ENCODE measurements at places on chromosomes 3 and 15.

- no peak for DNase-seq
Measured at GRCh38 chr3:98564282-98565005, 29.0 kb downstream of the CPOX start.

GRCh38 chr3:69204315-69204957 lies 82.0 kb upstream of the LMOD3 start:
- peak; percentile 47 for DNase-seq

DNA sequence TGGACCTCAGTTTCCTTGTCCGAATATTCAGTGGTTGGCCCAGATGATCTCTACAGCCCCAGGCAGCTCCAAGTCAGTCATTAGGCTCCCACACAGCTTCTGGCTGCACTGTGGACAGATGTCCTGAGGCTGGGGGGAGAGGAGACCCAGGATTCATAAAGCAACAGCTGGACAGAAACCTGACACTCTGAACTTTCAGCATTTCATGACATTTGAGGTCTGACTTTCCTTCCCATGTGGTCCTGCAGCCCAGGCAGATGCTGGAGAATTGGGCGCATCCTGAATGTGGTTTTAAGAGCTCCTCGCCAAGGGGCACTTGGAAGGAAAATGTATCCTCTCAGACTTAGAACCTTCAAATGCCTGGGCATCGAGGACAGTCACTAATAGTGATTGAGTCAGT lies 307.6 kb upstream of the LRRFIP2 start:
- no peak for DNase-seq

- DNase-seq: no peak
Measured at GRCh38 chr3:40216471-40216870, 93.0 kb upstream of the EIF1B start.

GRCh38 chr3:63876260-63876659 lies 12.6 kb downstream of the ATXN7 start:
- DNase-seq: no peak

DNA sequence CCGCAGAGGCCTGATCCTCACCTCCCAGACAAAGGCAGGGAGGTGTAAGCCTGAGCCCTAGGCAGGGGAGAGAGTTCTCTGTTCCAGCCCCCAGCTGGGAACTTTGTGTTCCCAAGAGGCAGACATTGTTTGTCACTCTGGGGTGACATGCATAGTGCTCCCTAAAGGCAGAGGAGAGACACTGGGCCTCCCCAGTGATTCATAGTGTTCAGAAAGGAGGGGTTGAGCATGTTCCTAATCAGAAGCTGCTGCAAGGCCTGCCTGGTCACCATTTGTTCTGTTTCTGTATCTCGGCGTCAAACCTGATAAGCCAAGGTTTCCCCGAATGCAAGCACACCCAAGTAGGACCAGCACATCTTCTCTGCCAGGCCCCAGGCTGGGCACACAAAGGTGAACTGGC lies 24.0 kb upstream of the SLC6A6 start:
- no peak for DNase-seq

- DNase-seq: peak; percentile 15
Measured at GRCh38 chr3:73080216-73080966, 18.9 kb downstream of the EBLN2 start.

GRCh38 chr15:57537072-57537471 lies 54.6 kb upstream of the MYZAP start:
- no peak for DNase-seq

DNA sequence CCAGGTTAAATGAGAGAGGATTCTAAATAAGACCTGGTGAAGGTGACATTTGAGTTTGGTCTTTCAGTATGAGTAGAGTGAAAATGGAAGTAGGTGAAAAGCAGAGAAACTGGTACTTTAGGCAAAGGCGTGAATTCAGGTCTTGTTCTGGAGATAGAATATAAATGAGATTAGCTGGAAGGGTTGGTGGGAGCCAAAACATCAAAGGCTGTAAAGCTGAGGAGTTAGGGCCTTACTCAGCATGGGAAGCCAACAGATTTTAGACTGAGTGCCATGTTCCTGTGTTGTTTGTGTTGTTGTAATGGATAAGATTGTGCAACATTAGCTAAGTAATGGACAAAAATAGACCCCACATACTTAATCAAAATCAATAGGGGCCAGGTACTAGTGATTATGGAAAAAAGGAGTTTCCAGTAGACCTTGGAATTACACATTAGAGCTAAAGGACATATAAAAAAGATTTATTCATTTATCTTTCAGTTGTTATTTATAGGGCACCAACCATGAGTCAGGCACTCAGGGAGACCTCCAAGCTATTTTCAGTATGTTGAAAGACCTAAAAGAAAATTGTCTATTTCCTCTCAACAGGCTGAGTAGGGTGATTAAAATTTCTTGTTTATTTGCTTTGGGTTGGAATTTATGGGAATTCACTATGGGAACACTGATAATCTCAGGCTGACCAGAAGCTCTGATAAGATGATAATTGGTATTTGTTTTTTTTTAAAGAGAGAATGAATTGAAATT lies 20.8 kb downstream of the ARL14 start:
- no peak for DNase-seq

DNA sequence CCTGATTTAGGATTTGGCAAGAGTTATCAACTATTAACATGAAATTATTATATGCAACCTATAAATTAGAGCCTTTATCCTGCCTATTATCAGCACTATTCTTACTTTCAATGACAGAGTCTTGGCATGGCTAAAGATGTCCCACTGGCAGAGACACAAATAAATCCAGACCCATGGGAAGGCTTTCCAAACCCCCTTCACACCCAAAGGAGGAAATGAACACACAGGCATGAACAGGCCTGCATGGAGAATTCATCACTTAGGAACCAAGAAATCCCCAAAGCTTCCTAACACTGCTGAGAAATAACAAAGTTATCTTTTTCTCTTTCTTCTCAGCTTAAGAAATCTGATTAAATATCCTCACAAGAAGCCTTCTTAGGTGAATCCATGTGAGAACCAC lies 213.9 kb downstream of the OCA2 start:
- no peak for DNase-seq

DNA sequence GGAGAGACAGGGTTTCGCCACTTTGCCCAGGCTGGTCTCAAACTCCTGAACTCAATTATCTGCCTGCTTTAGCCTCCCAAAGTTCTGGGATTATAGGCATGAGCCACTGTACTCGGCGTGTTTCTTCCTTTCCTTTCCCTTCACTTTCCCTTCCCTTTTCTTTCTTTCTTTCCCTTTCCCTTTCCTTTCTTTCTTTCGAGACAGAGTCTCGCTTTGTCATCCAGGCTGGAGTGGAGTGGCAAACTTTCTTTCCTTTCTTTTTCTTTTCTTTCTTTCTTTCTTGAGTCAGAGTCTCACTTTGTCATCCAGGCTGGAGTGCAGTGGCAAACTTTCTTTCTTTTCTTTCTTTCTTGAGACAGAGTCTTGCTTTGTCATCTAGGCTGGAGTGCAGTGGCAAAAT lies 17.4 kb upstream of the LDHAL6B start:
- no peak for DNase-seq

DNA sequence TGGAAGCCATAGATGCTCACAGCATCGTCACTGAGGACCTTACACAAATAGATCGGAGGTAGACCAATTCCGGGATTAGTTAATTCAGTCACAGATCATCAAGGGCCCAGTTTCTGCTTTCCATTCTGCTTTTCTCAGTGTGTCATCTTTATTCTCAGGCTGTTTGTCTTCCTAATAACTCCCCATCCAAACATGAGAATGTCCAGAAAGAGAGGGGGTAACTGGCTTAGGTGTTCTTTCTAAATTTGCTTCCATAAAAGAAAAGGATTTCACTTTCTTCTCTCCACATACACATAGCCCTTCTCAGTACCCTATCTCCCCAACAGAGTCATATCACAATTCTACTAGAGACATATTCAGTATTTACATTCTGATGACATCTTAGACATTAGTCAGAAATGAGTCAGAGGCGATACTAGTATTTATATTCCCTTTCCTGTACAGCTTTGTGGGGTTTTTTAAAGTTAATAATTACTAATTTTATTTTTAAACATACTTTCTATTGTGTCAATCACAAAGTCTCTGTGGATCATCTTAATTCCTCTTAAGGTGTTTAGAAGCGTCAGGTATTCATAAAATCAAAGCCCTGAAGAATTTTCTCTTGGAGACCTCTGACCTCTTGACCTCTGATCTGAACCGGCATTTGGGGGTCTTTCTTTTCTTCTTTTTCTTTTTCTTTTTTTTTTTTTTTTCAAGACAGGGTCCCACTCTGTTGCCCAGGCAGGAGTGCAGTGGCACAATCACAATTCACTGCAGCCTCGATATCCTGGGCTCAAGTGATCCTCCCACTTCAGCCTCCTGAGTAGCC lies 24.3 kb upstream of the IL12A start:
- DNase-seq: no peak

DNA sequence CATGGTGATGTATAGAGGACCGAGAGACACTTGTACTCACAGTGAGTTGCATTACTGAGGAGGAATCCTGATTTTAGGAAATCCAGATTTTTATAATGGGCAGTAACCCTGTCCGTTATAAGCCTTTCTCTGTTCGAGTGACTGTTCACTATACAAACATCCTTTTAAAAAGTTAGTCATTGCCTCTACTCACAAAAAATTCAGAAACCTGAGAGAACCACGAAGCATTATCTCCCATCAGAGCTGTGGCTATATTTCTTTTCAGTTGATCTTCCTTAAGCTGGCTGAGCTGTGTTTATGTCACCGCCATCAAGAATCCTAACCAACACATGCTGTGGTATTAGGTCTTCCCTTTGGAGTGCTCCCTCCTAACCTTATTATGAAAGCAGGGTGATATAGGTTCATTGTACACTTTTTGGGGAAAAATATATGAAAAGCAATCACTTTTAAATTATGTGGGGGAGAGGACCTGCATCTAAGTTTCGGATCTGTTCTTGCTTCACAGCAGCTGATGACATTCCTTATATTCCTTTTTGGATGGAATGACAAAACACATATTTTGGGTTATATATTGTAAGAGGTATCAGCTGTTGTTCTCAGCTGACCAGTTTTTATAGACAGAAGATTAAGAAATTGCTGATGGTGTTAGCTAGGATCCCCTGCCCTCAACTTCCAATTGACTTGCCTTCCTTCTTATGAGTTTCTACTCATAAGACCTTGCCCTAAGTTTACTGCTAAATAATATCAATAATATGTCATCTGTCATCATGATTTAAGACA lies 465.9 kb upstream of the RASGRP1 start:
- DNase-seq: no peak

- no peak for DNase-seq
Measured at GRCh38 chr3:172968646-172969045, 172.4 kb downstream of the SPATA16 start.

DNA sequence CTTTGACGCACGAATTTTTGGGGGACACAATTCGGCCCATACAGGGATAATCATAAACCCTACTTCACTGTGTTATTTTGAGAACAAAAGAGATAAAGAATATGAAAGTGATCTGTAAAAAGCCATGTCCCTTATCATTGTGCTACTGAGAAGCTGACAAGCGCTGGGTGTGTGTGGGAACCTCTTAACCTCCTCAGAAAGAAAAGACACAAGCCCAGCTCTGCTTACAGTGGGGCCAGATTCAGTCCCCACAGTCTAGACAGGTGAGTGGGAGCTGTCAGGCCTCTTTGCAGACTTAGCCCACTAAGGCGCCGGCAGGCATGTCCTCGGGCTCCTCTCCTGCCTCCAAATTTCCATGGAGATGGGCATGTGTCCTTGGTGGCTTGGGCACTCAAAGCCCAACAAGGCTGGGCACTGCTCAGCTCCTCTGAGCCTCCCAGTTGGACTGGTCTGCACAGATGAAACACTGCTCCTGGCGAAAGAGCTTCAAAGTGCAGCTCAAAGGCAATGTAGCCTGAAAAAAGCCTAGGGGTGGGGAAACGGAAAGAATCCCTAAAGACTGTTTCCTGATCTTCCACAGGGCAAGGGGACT lies 64.4 kb upstream of the ETV5 start:
- no peak for DNase-seq

DNA sequence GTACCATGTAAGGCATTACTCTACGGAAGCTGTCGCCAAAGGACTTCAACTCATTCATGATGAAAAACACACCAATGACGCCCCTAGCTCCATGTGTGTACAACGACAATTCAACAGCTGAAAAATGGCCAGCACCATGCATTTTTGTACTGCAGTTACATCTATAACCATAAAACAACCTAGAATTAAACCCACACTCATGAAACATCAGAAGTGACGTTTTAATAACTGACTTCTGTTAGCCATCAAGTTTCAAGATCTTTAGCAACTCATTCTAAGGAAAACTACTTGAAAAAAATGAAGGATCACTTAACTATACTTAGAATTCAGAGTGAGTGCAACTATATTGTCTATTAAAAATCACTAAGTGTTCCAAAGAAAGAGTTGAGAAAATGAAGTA lies 84.9 kb downstream of the RFTN1 start:
- no peak for DNase-seq

DNA sequence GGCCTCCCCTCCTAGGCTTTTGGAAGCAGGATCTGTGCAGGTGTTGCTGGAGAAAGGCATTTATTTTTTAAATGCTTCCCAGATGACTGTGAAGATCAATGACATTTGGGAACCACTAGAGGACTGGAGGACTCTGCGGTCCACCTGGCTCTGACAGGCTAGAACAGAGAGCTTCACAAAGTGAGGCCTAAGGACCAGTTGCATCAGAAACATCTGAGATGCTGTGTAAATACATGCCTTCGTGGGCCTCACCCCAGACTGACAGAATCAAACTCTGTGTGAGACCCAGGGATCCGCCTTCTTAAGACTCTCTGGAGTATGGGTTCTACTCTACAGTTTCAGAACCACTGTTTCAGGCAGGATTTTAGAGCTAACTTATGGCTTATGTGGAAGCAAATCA lies 105.0 kb upstream of the ICE2 start:
- DNase-seq: no peak

- DNase-seq: no peak
Measured at GRCh38 chr15:64749999-64750657, 25.3 kb downstream of the RBPMS2 start.

All from stimulated activated CD4-positive, alpha-beta T cell treated with anti-CD3 and anti-CD28 coated beads, Interleukin-1b, Interleukin-23, amount 100 ng/mL, for 24 hours (primary cell).